ENCODE measurements at places on chromosomes 11 and 22.

GRCh38 chr11:1930462-1930830 lies 10.9 kb downstream of the TNNT3 start:
- DNase-seq = no peak

DNA sequence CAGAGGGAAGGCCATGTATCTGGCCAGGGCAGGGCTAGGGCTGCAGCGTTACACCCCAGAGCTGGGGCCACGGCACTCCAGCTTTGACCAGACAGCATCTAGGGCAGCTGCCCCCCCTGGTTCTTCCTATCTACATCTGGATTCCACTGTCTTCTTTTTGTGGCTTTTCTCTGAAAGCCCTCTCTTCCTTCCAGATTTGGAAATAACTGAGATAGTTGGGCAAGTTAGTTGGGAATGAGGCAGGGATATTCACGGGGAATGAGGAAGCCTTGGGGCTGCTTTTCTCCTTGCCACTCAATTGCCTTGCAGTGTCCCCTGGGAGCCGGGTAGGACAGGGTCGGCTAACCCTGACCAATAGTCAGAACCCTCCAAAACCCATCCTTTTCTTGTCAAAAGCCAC lies 26.8 kb downstream of the CLMP start:
- DNase-seq = no peak

DNA sequence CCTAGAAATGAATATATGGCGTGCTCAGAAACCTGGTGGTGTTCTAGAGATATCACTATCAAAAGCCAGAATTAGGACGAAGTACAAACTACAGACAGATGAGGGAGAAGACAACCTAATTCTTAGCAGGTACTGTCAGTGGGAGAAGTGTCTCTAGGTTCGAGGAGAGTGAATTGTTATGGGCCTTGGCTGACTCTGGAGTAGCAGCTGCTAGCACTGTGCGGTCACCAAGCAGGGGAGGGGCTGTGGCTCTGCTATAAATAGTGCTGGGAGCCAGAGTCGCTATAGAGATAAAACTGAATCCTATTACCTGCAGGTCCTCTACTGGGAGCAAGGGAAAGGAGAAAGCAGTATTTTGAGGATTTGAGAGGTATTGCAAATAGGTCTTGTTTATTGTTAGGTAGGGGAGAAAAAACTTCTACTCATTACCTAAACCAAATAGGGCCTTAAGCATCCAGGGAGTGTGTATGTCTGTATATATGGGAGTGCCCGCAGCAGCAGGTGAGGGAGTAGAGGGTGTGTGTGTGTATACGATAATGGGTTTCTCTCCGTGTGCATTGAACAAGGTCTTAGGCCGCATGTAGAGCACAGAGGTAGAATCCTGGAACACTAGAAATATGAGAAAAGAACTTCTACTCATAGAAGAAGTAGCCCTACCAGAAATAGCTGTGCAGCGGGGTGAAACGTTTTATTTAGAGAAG lies 2.2 kb downstream of the MADD start:
- DNase-seq = no peak

- no peak for DNase-seq
These were observed 8.0 kb upstream of the CAVIN3 start for GRCh38 chr11:6328321-6328720.

- no peak for DNase-seq
These were observed 310.8 kb upstream of the PITPNB start for GRCh38 chr22:28229566-28230485.

DNA sequence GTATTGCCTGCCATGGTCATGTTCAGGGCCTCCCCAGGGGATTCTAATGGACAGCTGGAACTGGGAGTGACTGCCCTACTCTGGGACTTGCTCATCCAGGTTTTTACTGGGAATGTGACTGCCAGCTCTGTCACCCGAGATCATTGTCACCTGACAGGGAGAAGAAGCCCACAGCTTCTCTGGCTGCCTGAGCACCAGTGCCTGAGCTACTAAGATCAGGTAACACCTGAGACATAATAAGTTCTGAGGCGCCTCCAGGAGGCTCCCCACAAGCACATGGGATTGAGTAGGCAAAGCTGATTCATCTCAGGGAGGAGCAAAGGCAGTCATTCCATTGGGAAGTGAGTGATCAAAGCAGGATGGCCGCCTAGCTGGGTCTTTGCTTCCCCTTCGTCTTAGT lies 84.2 kb upstream of the GALNT18 start:
- DNase-seq = no peak

DNA sequence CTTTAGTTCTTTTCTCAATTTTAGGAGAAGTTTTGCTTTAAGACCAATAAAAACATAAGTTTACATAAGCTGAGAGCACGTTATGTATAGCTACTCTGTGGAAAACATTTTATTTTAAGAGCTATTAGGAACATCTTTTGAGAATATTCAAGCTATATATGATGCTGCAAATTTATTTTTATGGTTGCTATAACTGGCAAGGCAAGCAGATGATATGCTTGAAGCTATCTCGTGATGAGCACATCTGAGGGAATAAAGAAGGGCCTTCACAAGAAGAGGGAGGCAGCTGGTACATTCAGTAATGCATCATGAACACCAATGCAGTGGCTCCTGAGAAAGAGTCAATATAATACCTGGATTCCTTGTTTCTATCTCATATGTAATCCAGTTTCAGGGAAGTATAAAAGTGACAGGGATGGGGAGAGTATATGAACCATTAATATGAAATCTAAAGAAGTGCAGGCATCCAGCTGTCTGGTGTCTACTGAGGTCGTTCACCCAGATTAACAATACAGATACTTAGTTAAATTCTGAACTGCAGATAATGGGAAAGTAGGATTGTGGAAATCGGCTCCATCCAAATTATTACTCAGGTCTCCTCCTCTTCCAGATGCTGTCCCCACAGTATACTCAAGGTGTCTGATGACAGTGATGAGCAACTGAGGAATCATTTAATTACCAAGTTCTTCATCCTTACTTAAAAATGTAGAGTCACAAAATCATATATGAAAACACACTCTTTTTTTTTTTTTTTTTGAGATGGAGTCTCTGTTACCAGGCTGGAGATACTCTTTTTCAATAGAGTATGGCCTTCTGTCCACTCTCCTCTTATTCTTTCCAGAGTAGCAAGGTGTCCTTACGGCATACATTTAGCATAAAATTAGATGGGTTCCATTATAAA lies 100.4 kb upstream of the SERPIND1 start:
- DNase-seq = no peak

DNA sequence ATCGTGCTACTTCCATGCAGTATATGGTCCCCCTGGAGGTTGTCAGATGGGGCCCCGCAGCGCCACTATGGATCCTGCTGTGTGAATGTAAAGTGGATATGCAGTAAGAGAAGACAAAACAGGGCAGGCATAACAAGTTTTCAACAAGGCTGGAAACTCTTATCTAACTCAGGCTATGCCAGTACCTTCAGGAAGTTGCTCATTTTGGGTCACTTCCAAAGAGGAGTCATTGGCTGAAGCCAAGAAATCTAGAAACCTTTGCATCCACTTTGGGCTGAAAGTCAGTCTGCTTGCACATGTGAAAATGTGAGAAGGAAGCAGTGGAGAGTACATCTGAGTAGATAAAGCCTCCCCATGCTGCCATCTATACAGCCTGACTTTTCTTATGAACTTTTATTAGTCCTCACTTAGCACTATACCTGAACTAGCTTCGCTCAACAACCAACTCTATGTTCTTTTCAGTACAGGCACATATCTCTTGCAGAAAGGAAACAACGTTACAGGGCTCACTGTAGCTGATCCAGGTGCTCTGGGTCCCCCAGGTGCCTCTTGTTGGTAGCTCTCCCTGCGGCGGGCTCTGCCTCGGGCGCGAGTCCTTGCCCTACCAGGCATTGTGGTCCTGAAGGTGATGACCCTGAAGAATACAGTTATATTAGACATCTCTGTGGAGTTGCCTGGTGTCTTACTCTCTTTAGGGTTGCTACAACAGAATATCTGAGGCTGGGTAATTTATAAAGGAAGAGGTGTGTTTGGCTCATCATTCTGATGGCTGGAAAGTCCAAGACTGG lies 12.4 kb downstream of the PIWIL3 start:
- no peak for DNase-seq

- DNase-seq = no peak
These were observed at the start of gene SPTBN2 for GRCh38 chr11:66728693-66729385. Gene SPTBN2 (minus strand): TSS chr11:66729216. CDS start chr11:66721240, 7,976 bp downstream.

- no peak for DNase-seq
These were observed 28.5 kb upstream of the SMIM38 start for GRCh38 chr11:69127081-69127850.

GRCh38 chr22:48881326-48881980 lies 946.2 kb downstream of the BRD1 start:
- no peak for DNase-seq

GRCh38 chr11:25562417-25562816 lies 769.5 kb upstream of the ANO3 start:
- DNase-seq = no peak

GRCh38 chr11:33731723-33732531 lies 4.3 kb downstream of the CD59 start:
- DNase-seq = no peak

All from CD4-positive, alpha-beta T cell treated with Interleukin-10 for 1 hour (primary cell).